Erythroblast (primary cell): ENCODE measurements at places on chromosomes 7 and 10.

DNA sequence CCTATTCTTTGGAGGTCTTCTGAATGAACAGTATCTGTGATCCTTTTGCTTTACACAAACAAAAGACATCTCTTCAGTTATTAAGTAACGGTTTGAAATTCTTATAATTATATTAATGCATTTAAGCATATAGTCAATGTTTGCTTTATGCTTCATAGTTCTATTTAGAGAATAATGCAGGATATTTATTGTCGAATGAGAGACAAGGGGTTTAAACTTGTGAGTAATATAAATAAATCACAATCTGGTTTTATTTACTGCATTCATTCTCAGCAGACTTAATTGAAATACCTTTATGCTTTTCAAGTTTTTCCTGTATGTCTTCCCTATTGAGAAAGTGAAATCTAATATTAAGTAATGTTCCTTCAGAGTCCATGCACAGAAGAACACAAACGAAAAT lies 149.5 kb upstream of the LRRN3 start:
- no peak for DNase-seq

GRCh38 chr7:48411619-48412018 lies 240.4 kb downstream of the ABCA13 start:
- DNase-seq, result no peak

DNA sequence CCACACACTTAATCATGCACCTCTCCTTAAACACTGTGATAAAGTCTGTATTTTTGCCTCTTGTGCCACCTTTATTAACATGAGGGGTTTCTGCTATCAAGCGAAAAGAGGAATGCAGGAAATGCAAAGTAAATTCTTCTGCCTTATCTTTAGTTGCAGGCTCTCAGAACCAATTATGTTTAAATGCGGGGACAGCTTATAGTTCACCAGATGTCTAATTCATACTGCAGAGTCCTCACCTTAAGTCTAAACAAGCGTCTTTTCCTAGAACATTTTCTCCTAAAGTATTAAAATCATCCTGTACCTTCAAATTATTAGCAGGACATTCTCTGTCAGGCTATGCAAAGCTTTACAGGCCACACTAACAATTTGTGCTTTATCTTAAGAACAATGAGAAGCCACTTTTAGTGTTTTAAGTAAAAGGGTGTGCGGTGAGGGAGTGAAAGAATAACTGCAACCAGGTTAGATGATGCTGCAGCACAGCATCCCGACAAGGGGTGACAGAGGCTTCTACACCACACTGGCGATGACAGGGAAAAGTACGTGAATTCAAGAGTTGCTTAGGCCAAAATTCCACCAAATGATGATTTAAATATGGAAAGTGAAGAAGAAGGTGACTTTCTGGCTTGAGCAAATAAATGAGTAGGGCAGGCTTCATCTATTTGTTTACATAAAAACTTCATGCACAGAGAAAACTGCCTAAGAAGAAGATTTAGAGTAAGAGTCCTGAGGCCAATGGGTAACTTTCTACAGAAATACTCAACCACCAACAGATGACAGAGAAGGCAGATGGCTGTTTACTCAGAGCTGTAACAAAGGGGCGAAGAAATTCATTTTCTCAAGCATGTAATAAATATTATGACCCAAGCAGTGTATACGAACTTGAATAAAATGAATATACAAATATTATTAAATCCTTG lies 36.0 kb downstream of the EZH2 start:
- DNase-seq, result peak; percentile 83

DNA sequence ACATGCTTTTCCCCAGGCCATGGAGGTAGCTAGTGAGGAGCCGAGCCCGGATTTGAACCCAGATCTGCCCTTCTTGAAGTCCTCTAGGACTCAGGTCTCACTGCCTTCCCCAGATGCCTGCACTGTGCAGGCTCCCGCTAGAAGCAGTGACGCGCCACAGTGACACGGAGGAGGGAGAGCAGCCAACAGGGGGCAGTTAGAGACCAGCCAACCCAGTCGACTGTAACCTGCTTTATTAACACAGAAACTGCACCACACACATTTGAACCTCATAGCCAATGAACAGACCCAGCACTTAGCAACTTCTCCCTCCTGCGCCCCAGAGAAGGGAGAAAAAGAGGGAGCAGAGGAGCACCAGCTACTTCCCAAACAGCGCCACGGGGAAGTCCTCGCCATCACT lies 27.4 kb downstream of the PILRA start:
- peak; percentile 61 for DNase-seq

- no peak for DNase-seq
Measured at GRCh38 chr10:122458693-122459092, 2.7 kb upstream of the HTRA1 start.

GRCh38 chr10:102152545-102152890 lies 329 bp downstream of the NOLC1 start:
- peak; percentile 77 for DNase-seq

- DNase-seq, result no peak
Measured at GRCh38 chr7:79790656-79791262, 337.3 kb upstream of the MAGI2 start.

DNA sequence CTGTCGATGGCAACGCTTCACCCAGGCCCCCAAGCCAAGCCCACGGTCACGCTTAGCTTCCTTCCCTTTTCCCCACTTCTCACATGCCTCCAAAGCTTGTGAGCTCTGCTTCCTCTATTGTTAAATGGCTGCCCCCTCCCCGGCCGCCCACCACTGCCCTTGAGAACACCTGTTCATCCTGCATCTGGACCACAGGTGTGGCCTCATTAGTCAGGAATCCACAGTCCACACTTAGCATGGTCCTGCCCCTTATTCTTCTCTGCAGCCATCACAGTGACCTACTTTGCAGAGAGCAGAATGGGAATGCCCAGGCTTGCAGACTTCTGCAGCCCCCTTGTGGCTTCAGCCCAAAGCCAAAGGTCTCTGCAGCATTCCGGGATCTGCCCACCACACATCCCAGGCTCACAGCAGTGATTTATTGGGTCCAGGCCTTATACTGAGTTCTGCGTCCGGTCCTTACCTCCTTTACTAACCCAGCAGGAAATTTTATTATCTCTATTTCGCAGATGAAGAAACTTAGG lies 66.9 kb downstream of the PTPRE start:
- no peak for DNase-seq

DNA sequence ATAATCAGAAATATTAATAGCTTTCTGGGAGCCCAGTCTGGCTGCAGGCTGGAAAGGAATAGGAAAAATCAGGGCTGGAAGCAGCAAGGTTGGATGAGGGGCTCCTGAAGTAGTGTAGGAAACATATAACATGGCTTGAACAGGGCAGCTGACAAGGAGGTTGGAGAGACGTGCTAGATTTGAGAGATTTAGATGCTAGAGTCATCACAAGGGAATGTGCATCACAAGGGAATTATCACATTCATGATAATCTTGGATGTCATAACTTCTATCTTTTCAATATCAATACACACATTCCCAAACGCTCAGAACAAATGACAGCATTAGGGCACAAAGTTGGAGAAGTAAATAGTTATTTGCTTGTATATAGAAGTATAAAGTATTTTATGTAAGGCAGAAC lies 120.9 kb upstream of the EGFR start:
- no peak for DNase-seq

DNA sequence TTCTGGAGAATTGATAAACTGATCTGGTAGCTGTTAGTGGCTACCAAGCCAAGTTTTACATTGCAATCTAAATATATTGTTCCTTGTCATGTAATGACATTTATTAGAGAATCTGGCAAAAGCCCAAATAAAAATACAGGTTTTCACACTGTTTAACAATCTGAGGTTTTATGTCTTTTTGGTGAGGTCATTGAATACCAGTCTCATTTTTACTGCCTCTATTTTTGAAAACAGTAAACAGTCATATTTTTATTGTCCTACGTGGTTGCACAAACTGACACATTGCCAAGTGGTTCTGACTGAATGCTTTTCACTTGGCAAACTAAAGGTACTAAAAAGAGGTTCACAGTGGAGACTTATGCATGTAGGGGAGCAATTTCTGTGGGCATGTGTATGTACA lies 157.5 kb downstream of the PRKG1 start:
- no peak for DNase-seq

GRCh38 chr7:47954231-47954911 lies 6.1 kb upstream of the PKD1L1 start:
- DNase-seq, result no peak

GRCh38 chr7:80493121-80493849 lies 18.6 kb downstream of the GNAT3 start:
- no peak for DNase-seq

- DNase-seq, result no peak
Measured at GRCh38 chr7:125195156-125195555, 265.5 kb upstream of the POT1 start.

DNA sequence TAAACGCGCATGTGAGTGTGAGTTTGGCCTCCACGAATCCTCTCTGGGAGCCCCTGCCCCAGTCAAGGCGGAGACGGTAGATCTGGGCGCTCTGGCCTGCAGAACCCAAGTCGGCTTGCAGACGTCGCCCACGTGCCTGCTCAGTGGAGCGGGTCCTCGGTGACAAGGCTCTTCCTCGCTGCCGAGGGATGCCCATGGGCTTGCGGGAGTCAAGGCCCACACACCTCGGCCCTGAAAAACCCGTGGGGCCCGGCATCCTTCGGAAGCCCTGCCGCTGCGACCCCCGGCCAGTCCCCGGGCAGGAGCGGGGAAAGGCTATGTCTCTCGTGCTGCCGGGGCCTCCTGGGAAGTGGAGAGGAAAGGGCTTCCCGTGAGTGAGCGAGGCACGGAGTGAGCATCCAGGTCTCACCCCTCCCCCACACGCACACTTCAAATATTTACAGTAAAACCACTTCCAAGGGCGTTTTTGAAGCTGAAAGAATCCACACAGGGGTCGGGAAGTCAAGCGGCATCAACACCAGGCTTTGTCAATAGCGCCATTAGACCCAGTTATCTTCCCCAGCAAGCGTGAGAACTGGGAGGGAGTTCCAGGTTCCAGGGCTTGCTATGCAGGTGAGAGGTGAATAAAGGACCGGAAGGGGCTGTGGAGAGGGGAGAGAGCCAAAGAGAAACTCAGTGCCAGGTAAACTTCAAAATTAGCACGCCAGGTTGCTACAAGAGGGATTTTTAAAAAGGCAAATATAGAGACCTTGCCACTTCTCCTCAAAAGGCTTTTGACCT lies 1.1 kb upstream of the MNX1 start:
- no peak for DNase-seq

DNA sequence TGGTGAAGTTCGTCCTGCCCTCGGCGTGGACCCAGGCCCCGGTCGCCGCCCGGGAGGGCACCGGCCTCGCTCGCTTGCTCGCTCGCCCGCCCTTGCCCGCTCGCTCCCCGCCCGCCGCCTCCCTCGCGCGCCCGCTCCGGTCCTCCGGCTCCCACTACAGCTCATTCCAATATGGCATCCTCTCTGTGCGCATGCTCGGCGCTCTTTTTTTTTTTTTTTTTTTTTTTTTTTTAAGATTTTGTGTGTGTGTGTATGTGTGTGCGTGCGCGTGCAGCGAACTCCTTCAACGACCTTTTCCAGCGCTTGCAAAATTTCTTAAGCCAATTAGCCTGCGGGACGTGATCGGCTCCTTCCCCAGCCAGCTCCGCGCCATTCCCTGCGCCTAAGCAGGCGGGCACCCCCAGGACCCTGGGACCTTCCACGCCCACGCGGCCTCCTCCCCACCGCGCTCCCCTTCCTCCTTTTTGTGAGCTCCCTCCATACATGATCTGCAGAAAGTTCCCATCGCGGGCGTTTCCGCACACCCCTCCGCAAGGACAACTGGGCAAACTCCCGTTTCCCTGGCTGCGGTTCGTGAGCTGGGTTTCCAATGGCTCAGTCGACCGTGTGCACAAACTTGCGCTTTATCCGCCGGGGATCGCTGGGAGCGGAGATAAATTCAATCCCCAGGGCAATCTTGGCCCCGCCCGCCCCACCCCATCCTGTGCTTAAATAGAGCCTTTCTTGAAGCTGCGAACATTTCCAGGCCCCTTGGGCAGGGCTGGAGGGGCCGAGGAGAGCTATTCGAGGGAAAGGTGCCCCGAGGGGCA lies at the start of gene SFMBT2:
SFMBT2 (minus strand) TSS at position 173 of the 809 bp plus-strand sequence. CDS start 29,136 bp downstream, outside the sequence.
- DNase-seq, result peak; percentile 78
